Activated CD8-positive, alpha-beta memory T cell treated with anti-CD3 and anti-CD28 coated beads, Interleukin-2, amount 10 ng/mL, durations not matched to agents 7 days and 5 days (primary cell): ENCODE measurements at places on chromosomes 1 and 21. TPM values are rescaled to one million over a fixed set of nuclear protein-coding genes. Genes with fewer than 3 reads are reported as not detected.

DNA sequence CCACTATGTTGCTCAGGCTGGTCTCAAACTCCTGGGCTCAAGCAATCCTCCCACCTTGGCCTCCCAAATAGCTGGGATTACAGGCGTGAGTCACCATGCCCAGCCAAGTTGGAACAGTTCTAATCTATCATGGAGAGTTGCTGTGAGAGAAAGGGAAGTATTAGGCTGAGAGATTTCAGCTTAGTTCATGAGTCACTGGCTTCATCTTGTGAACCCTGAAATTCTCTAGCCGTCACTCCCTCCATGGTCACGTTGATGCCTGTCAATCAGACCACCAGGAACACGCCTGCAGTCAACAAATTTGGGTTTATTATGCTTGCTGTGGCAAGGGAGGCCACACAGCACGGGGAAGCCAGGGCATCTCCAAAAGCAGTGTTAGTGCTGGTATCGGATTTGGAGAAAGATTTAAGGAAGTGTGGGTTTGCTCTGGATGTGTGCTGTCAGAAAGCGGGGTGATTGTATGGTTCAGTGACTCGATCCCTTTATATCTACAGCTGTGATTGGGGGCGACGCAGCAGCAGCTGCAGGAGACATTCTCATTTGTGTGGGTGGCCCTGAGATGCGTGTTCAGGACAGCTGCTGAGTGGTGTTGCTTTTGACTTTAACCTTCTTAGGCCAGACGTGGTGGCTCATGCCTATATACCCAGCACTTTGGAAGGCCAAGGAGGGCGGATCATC lies 18.7 kb downstream of the UQCRHL start:
- DNase-seq: no peak
- peaks cover 3% of the 10 kb centered on the region for H3K4me1 ChIP-seq
- H3K36me3 ChIP-seq: no peaks in the 10 kb centered on the region
- peaks cover 8% of the 10 kb centered on the region for H3K27me3 ChIP-seq

DNA sequence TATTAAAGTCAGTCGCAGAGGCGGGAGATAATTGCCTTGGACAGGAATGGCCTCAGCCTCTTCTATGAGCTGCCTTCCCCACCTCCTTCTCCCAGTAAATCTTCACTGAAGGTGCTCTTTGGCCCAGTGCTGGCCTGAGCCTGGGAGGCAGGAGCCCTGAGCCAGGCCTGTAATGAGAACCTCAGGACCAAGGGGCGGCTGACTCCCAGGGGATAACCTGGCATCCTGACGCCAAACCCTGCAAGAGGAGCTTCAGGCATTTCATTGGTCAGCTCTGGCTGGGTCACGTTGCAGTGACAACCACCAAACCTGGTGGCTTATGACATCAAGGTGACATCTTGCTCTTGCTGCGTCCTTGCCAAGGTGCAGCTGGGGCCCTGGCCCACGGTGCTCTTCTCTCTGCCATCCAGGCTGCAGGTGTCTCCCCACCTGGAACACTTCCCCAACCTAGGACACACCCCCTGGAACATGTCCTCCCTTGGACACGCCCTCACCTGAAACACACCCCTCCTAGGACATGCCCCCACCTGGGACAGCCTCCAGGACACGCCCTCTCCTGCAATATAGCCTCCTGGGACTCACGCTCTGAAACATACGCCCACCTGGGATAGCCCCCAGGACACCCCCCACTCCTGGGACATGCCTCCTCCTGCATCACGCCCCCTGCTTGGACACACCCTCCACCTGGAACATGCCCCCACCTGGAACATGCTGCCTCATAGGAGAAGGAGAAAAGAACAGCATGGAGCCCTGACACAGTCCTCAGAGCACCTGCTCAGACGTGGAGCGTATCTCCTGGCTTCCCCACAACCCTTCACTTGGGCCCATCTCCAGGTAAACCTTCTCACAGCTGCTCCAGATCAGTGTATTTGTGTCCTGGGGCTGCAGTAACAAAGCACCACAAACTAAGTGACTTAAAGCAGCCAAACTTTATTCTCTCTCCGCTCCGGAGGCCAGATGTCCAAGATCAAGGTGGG lies 333.6 kb downstream of the NPHP4 start:
- no peaks in the 10 kb centered on the region for H3K36me3 ChIP-seq
- peaks cover 2% of the 10 kb centered on the region for H3K4me1 ChIP-seq
- no peak overlapping the region for H3K27ac ChIP-seq
- no peaks in the 10 kb centered on the region for H3K27me3 ChIP-seq
- no peak for DNase-seq

DNA sequence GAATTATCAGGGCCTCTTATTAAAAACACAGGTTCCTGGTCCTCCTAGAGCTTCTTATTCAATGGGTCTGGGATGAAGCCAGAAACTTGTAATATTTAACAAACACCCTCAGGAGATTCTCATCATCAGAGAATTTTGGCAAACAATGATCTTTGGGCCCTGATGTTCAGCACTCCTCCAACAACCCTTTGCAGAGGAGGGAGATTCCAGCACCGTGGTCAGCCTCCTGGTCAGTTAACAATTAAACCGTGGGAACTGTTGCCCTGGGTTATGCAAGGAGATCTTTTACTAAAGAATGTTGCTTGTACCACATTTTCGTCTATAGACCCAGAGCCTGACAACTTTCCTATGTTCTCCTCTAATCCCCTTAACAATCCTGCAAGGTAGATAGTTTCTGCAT lies 294.4 kb downstream of the PLPP3 start:
- no peaks in the 10 kb centered on the region for H3K27me3 ChIP-seq
- H3K27ac ChIP-seq: no peak overlapping the region
- H3K4me3 ChIP-seq: no peak overlapping the region

GRCh38 chr1:18667333-18667732 lies 36.7 kb downstream of the PAX7 start:
- no peaks in the 10 kb centered on the region for H3K4me1 ChIP-seq
- H3K27me3 ChIP-seq: peaks cover 11% of the 10 kb centered on the region
- DNase-seq: no peak
- H3K36me3 ChIP-seq: no peaks in the 10 kb centered on the region
- H3K4me3 ChIP-seq: no peak overlapping the region

DNA sequence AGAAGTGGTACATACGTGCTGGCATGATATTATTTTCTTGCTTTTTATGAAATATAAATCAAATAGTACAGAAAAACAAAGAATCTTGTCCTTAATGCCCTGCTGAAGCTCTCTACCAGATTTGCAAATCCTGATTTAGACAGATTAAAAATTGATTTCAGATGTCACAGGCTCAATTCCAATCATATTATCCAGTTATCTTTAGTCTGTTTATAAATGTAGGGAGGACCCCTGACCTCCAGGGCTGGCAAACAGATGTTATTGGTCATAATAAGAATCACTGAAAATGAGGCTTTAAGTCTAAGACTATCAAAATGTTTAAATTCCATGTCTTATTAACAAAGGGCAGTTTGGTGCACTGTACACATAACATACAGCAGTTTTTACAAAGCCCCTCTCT lies 62.1 kb downstream of the TP53BP2 start:
- H3K27me3 ChIP-seq: no peaks in the 10 kb centered on the region
- H3K27ac ChIP-seq: no peak overlapping the region
- DNase-seq: no peak
- H3K36me3 ChIP-seq: peaks cover 19% of the 10 kb centered on the region
- H3K4me3 ChIP-seq: no peak overlapping the region
- H3K4me1 ChIP-seq: peaks cover 6% of the 10 kb centered on the region

The FCRL3 gene
- 2.2 TPM for total RNA-seq

The CDC42BPA gene
- 2.8 TPM for total RNA-seq

DNA sequence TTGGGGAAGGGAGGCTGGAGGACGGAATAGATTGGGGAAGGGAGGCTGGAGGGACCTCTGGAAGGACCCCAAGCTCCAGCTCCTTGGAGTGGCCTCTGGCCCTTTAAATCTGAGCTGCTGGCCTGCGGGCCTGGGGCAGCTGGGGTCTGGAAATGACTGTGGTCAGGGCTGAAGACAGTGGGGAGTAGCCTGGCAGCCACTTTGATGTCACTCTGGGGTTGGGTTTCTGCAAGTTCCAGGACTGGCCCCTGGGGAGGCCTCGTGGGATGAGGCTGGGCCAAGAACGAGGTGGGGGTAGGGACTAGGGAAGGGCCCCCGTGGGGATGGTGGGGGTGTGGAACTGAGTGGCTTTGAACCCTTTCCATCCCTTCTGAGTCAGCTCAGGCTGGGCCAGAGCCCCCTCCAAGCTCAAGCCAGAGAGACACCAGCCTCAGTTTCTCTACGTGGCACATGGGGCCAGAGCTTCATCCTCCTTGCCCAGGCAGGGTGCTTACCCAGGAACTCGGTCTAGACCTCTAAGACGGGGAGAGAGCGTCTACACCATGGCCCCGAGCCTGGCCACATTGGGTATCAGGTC lies 59.7 kb downstream of the ALPL start:
- H3K4me3 ChIP-seq: no peak overlapping the region
- peaks cover 4% of the 10 kb centered on the region for H3K27me3 ChIP-seq
- H3K27ac ChIP-seq: no peak overlapping the region
- H3K4me1 ChIP-seq: no peaks in the 10 kb centered on the region
- no peak for DNase-seq

The CACHD1 gene
- 0.07 TPM for total RNA-seq

DNA sequence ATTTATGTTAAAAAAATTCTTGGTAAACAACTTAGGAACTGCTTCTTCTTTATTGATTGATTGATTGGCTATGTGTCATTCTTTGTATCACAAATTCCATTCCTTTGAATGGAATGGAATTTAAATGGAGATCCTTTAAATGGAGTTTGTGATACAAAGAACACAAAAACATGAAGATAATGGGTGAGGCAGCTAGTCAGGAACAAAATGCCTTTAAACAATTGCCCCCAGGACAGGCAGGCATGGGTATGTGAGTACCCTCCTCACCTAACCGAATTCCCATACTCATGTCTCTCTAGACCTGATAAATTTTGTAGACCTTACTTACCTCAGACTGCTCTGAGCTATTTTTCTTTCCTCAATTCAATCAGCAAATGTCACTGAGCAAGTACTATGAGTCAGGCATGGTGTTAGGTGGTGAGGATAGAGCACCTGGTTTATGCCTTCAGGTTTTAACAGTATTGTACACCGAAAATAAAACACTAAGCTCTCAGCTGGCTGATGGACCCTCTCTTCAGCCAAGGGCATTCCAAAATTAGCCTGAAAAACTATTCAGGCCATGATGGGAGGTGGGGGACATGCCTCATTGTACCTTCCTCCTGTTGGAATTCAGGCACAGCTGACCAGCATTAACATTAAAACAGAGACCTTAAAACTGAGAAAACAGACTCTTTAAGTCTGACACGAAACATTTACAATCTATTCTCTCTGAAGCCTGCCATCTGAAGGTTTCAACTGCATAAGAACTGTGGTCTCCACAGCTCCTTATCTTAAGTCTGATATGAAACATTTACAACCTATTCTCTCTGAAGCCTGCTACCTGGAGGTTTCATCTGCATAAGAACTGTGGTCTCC lies 58.9 kb downstream of the OLFML3 start:
- no peak overlapping the region for H3K4me3 ChIP-seq
- DNase-seq: no peak
- H3K27me3 ChIP-seq: peaks cover 10% of the 10 kb centered on the region
- no peaks in the 10 kb centered on the region for H3K36me3 ChIP-seq

The RYR2 gene
- total RNA-seq: 0.03 TPM

The RAB3B gene
- total RNA-seq: 0.05 TPM

The DNM3 gene
- total RNA-seq: 1.7 TPM

DNA sequence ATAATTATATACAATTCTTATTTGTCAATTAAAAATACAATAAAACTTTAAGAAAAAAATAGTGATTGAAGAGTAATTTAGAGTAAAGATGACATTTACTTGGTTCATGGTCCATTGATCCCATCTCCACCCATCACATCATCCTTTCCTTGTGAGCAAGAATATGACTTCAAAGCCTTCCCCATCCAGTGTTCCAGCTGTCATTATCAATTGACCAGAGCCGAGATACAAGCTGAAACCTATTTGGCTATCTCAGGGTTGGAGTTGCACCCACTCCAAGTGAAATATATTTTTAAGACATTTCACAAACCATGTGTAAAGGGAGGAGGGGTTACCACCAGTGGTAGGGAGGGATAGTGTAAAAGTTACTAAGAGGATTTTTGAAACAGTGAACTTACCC lies 428.9 kb upstream of the C1orf87 start:
- H3K36me3 ChIP-seq: no peaks in the 10 kb centered on the region
- no peaks in the 10 kb centered on the region for H3K27me3 ChIP-seq
- H3K4me1 ChIP-seq: no peaks in the 10 kb centered on the region
- no peak overlapping the region for H3K4me3 ChIP-seq
